ENCODE measurements at places on chromosomes 4 and X.
A peak's percentile ranks its signal among the peaks of the same experiment; 100 is the strongest.

DNA sequence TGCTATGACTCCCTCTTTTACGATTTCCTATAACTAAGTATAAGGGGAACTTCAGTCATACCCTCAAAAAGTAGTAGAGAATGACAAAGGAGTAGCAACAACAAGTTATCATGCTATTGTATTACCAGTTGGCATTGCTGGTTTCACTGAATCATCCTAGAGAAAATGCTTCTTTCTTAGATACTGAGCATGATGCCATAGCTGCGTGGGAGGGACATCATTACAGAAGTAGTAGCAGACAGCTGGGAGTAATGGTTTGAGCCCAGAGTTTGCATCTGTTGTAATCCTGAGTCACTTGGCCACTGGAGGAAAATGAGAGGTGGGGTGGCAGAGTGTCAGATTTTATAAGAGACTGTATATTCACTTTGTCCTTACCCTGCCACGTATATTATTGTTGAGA, 38.6 kb downstream of the MTMR1 start:
- no peak for DNase-seq

GRCh38 chrX:40952855-40953254, 132.4 kb upstream of the USP9X start:
- no peak for DNase-seq

GRCh38 chr4:15149839-15150592, 147.7 kb downstream of the CPEB2 start:
- peak; percentile 82 for DNase-seq

DNA sequence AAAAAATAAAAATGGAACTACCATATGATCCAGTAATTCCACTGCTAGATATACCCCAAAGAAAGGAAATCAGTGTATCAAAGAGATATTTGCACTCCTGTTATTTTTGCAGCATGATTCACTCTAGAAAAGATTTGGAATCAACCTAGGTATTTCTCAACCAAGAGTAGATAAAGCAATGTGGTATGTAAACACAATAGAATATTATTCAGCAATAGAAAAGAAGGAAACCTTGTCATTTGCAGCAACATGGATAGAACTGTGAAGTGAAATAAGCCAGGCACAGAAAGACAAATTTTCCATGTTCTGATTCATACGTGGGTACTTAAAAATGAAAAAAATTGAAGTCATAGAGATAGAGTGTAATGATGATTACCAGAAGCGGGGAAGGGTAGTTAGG, 362.3 kb upstream of the EPHA5 start:
- DNase-seq: no peak

DNA sequence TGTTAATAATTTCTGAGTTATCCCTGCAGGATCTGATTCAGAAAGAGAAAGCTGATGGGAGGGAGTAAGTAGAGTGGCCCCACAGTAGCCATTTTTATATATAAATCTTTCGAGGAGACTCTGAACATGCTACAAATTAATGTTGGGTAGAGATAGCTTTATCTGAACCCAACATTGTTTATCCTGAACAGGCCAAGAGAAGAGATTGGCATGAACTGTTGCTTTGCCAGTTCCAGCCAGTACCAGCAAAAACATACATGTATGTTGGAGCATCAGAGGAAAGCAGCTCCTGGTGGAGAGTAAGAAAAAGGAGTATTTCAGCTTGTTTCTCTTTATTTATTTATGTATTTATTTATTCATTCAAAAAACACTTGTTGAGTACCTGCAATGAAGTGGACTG, 1.6 kb downstream of the MAOA start:
- peak; percentile 2 for DNase-seq

- no peak for DNase-seq
Observed at GRCh38 chrX:143461606-143462005, 55.7 kb downstream of the SPANXN3 start.

DNA sequence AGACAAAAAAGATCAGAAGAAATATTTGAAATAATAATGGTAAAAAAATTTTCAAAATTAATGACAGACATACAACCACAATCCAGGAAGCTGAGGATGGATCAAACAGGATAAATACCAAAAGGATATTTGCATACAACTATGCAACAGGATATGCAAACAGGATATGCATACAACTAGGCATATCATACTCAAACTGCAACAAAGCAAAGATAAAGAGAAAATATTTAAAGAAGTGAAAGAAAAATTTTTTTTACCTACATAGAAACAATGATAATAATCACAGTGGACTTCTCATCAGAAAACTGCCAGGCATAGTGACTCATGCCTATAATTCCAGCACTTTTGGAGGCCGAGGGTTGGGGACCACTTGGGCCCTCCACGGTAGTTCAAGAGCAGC, 11.3 kb upstream of the DHX15 start:
- no peak for DNase-seq

DNA sequence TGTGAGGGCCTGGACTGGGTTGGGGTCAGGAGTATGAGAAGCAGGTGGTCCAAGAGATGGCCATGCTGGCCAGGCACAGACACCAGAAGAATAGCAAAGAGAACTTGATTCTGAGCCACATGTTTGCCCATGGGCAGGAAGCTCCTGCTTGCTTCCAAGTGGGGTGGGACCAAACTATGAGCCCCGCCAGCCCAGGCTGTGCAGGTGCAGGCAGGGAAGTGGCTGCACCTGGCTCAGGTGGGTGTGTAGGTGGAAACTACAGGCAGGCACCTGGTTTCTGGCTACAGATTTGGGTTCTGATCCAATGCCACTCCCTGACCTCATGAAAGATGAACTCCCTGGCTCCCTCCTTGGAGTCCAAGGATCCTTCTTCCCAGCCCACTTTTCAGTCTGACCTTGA, 207.9 kb upstream of the KLF3 start:
- DNase-seq: no peak

GRCh38 chr4:76435528-76436319, 695 bp downstream of the SHROOM3 start:
- no peak for DNase-seq

GRCh38 chr4:84258905-84259830, 239.9 kb downstream of the NKX6-1 start:
- DNase-seq: peak; percentile 19

- no peak for DNase-seq
Observed at GRCh38 chrX:46576458-46576857, 2.9 kb downstream of the CHST7 start.

- no peak for DNase-seq
Observed at GRCh38 chrX:63784902-63785707, at the start of gene ARHGEF9. Gene ARHGEF9 (minus strand): TSS chrX:63785214. CDS start chrX:63785145, 69 bp downstream.

GRCh38 chr4:168960716-168961115, 49.3 kb downstream of the CBR4 start:
- no peak for DNase-seq

DNA sequence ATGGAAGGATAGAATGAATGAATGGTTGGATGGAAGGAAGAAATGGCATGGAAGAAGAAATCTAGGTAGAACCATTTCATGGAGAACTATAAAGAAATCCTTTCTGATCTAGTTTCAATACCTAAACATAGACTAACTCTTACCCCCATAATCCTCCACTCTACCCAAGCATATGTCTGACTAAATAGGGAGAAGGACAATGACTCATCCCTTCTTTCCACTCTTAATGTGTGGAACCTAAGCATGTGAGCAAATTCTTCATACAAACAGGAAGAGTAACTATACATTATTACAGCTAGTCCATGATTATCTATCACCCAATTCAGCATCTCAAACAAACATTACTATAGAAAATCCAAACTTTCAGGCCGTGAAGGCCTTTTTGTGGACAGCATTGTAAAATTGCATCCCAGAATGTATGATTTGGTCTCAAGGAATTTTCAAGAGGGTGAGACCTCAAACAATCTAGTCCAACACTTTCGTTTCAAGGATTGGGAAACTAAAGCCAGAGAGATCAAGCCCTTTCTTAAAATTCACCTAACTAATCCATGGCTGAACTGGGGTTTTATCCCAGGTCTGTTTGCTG, 11.2 kb downstream of the C1QTNF7 start:
- DNase-seq: no peak

DNA sequence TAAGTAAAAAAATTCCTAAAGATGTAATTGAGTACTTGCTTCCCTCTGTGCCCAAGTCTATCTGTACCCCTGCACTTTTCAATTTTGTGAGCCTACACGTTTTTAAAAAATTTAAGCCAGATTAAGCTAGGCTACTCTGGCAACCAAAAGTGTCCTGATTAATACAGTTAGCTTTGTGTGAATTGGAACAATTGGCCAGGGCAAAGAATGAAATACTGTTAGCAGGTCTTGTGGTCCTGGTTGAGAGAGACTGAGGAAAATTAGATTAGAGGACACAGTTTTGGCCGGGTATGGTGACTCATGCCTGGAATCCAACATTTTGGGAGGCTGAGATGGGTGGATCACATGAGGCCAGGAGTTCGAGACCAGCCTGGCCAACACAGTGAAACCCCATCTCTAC, 293.3 kb downstream of the RAPGEF2 start:
- no peak for DNase-seq

DNA sequence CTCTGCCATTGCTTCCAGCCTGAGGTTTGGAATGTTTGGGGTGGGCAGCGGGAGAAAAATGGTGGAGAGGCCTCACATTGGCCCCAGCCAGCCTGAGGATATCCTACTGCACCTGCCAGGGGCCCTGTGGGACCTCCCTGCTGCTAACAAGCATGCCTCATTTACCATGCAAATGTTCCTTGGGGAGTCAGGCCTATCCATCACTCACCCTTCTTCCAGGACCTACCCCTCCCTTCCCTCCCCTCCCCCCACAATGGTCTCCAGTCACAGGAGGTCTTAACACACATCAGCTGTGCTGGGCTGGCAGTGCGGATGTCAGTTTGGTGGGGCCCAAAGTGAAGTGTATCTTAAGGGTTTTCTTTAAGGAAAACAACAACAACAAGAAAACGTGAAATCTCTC, 139.2 kb downstream of the SHOX start:
- no peak for DNase-seq

- DNase-seq: no peak
Observed at GRCh38 chr4:69999420-69999819, 3.7 kb downstream of the STATH start.

GRCh38 chr4:32106767-32107166, 1386.6 kb downstream of the PCDH7 start:
- DNase-seq: no peak

DNA sequence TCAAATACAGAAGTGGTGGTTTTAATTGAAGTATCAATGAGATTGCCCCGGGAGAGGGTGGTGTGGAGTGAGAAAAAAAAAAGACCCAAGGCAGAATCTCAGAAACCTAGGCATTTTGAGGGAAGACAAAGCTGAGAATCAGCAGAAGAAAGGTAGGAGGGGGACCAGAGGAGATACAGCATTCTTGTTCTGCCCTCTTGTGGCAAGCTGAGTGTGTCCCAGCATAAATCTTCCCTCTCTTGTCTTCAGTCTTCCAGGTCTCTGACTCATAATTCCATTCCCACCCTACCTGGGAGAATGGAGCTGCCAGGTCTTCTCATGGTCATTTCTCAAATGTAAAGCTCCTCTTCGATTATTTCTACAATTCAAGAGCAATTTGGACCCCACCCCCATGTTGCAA, 32.7 kb upstream of the MAGED1 start:
- DNase-seq: no peak

- DNase-seq: no peak
Observed at GRCh38 chrX:31128855-31129254, 57.0 kb upstream of the FTHL17 start.

DNA sequence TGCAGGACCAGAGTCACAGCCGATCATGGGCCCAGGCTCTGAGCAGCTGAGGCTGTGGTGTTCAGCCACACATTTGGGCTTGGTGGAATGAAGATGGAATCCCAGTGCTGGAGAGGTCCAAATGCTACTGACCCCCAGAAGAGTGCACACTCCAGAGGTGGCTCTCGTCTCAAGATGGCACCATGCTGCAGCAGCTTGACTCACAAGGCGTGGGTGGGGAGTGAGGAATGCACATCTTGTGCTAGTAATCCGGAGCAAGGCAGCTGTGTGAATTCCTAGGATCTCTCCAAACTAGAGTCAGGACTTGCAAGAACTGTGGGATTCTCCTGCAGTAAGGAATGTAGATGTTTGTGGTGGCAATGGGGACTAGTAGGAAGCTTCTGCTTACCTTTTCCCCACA, 28.7 kb downstream of the RAB28 start:
- no peak for DNase-seq

DNA sequence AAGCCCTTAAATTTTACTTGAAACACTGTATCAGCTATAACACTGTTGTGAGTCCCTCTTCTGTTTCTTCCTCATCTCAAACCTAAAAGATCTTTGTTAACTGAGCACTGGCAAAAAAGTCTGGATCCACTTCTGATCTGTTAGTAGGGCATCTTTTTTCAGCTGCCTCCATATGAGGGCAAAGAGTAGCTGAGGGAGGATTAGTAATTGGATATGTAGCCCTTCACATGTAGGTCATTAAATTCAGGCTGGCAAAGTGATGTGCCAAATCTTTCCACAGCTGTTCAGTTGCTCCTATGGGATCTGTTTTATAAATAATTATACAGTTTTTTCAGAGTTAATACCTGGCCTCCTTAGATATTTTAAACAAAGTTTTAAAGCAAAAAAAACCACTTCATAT, 1.1 kb upstream of the TRMT10A start:
- no peak for DNase-seq

- no peak for DNase-seq
Observed at GRCh38 chrX:13937370-13938050, 92.2 kb downstream of the GEMIN8 start.

GRCh38 chr4:173410079-173410478, 11.2 kb upstream of the SCRG1 start:
- DNase-seq: no peak

DNA sequence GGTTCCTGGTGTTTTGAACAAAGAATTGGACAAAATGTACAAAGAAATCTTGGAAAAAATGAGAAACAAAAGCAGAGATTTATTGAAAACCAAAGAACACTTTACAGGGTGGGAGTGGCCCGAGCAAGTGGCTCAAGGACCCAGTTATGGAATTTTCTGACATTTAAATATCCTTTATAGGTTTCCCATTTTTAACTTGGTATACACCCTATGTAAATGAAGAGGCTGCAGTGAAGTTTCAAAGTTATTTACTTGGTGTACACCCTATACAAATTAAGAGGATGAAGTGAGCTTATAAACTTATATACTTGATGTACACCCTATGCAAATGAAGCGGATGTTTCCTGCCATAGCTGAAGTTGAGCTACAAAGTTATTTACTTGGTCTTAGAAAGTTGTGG, 4.7 kb downstream of the NLRP2B start:
- no peak for DNase-seq

DNA sequence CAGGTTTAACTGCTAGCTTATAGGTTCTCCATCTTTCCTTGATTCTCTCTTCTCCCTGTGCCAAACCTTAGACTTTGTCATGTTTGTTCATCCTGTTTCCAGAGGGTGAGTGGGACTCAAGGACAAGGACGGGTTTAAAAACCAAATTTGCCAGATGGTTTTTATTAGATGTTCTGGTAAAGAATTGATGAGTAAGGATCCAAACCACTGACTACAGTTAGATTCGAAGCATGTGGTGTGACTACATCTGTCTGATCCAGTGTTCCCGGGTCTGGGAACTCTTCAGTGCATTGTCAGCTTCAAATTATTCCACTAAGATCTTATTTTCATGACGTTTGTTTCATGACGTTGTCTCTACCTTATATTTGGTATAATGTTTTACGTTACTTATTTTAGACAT, 37.5 kb downstream of the MTMR1 start:
- no peak for DNase-seq
